ENCODE measurements at places on chromosomes 3 and 15.

GRCh38 chr3:125143538-125143937 lies 69.0 kb downstream of the SLC12A8 start:
- DNase-seq: no peak

- no peak for DNase-seq
Observed at GRCh38 chr3:183188895-183189462, 26.4 kb upstream of the LAMP3 start.

- DNase-seq: no peak
Observed at GRCh38 chr3:148975248-148975647, 16.1 kb upstream of the GYG1 start.

DNA sequence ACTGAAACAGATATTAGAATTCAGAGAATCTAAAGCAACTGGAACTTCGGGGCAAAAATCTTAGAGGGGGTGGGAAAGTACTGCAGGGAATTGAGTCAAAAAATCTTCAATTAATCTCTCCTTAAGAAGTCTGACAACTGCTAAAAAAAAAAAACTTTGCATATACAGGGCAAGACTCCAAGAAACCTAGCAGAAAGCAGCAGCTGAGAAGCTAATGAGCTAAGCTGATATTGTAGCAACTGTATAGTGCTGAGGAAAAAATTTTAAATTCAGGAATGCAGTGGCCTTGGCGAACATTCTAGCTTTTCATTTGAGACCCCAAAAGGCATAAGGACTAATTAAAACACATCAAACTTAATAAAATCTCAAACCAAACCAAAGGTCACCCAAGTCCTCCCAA lies 113.6 kb downstream of the SCAPER start:
- no peak for DNase-seq

- DNase-seq: no peak
Observed at GRCh38 chr15:69298697-69299441, at the start of gene PAQR5. TSS of gene PAQR5 (plus strand) at chr15:69298912. CDS start at chr15:69360081, 61,169 bp downstream.

DNA sequence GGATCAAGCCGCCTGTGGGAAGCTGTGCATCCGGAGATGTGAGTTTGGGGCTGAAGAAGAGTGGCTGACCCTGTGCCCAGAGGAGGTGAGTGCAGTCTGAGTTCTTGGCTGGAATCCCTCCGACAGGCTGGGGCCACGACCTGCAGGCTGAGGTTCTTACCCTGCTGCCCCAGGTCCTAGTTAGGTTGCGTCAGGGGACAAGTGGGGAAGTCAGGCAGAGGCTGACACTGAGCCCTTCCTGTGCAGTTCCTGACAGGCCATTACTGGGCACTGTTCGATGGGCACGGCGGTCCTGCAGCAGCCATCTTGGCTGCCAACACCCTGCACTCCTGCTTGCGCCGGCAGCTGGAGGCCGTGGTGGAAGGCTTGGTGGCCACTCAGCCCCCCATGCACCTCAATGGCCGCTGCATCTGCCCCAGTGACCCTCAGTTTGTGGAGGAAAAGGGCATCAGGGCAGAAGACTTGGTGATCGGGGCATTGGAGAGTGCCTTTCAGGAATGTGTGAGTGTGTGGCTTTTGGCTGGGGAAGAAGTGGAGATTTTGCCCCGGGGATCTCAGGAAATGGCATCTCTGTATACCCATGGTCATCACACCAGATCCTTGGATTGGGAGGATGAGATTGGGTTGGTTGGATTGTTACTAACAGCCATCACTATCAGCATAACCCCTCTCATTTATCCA lies 1.3 kb downstream of the PPM1M start:
- DNase-seq: no peak

DNA sequence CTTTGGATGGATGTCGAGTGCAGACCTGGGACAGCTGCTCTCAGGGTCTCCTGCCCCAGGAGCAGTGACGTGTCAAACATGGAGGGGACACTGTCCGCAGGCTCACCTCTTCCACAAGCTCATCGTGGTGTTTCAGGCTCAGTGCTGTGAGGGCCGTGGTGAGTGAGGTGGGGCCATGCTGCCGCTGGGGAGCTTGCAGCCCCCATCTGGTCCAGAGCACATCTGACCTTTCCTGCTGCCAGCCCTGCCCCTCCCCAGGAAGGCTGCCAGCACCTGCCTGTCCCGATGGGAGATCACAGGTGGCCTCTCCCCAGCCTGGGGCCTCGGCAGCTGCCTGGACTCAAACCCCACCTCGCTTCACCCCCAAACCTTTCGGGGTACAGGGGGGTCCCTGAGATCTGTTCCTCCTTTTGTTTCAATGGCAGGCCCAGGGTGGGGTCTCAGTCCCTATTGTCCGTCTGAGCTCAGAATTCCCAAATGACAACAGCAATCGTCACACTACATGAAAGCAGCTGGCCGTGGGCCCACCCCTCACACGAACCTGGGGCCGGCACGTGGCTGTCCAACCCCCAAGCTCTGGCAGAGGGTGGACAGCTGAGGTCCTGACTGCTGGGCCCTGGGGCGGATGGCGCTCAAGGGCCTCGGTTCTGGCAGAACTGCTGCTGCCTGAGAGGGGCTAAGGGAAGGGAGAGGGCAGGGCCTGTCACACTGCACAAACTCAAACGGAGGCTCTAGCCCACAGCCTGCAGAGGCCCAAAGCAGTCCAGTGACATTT lies 65.0 kb upstream of the RPL32 start:
- no peak for DNase-seq

DNA sequence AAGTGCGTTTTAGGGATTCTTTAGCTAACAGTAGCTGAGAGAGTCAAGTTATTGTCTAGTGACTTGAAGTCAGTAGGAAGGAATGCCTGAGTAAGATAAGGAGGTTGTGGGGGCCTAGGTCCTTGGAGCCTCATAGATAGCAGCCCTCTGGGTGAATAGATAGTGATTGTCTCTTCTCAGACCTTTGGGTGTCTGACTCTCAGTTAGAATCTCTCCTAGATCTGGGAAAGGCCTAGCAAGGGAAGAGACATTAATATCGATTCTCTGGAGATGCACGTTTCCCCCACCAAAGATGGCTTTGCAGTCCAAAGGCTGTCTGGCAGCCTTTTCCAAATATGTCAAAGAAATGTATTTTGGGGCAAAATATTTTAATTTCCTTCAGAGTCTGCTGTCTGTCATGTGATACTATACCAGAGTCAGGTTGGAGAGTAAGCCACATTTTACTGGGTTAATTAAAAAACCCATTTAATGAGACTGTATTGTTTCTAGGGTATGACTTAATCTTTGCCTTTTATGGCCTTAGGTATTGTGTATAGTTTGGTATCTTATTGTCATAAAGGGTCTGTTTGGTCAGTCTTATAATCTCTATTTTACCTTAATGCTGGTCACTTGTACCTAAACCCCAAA lies 92.2 kb downstream of the ST6GAL1 start:
- DNase-seq: no peak

GRCh38 chr3:70716832-70717231 lies 404.4 kb upstream of the MDFIC2 start:
- DNase-seq: no peak

DNA sequence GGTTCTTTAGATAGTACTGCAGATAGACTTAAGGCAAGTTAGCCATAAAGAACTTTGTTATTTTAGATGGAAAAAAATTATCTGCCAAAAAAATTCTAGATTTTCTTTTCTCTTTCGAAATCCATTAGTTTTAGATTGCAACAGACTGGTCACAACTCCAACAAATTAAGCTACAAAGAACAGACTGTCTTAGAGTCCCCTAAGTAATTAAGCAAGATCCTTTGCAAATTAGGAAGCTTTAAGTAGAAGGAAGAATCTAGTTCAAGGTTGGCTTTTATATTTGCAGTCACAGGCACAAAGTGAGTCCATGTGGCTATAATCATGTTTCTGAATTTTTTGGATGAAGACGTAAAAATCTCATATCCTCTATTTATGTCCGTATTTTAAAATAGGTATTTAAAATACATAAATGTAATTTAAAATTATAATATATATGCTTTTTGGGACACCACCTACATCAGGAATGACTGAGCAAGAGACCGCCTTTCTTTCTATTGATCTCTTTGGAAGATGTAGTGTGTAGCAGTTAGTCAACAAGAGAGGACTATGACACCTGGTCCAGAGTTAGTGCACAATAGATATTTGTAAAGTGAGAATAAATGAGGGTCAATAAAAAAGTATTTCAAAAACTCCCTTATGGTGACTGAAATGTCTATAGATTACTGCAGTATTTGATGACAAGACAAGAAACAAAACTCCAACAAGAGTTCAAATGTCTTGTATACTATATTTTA lies 34.4 kb downstream of the TMEM45A start:
- no peak for DNase-seq

DNA sequence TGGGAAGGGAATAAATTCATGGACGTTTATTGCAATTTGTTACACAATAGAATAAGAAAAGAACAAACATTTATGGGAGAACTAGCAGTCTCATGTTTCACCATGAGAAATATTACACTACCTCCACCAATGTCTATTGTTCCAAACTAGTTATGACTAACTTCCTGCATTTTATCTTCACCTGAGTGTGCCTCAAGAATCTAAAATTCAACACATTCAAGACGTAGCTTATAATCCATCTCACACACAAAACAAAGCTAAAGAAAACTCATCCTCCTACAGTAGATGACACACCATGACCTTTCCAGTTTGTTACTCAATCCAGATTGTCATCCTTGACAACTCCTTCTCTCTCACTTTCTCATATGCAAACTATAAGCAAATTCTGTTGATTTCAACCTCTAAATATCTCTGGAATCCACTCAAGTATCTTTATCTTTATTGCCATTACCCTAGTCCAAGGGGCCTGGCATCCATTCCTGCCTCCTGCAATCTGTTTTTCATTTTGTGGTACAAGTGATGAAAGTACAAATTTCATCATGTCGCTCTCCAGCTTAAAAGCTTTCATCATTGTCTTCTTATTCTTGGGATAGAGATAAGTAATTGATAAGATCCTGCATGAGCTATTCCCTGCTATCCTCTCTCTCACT lies 229.9 kb downstream of the NR2F2 start:
- DNase-seq: no peak

DNA sequence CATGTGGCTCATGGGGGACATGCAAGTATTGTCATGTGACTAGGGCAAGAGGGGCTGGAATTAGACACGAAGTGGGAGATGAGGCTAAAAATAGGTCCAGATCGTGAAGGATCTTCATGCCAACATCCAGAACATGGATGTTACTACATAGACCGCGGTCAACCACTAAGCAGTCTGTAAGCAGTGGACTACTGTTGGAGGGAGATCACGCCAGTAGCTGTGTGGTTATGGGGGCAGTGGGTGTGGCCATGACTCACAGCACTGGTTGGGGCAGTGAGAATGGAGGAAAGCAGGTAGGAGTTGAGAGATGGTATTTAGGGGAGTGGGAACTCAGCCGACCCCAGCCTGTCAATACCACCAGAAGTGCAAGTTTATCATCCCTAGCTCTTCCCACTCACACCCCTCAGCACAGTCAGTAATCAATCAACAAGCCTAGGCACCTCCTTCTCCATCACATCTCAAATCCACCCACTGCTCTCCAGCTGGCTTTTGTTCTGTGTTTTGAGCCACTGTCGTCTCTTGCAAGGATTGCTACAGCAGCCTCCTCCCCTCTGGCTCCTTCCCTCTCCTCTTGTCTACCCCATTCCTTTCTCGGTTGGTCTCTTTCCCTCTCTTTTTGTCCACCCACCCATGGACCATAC lies 107.2 kb upstream of the ABHD17C start:
- no peak for DNase-seq

- DNase-seq: no peak
Observed at GRCh38 chr15:60605879-60606307, 127.0 kb upstream of the ICE2 start.

DNA sequence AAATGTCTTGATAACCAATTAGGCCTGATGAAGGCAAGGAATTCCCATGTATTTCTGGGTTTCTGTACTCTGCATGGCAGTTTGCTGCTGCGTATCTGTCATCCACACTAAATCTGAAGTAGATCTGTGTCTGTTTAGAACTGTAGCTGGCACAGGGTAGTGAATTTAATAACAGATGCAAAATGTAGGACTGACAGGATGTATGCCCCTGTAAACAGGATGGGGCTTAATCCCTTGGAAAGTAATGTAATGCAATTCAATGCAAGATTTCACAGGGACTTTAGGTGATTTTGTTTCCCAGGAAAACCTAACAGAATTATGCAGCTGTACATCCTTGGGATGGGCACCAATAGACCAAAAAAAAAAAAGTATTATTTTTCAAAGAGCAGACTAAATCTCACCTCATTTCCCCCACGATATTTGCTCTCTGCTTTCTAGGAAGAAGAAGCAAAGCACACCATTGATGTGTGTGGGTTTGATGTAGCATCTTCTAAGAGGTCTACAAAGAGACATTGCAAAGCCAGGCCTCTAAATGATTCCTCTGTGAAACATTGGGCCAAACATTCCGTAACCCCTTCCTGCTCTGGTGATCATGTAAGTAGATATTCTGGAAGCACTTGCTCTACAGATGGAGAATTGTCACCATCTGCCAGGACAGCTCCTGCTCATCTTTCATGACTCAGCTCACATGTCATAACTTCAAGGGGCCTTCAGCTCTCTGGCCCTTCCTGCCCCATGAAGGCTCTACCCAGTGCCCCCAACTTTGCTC lies 464.3 kb upstream of the RGMA start:
- DNase-seq: no peak

DNA sequence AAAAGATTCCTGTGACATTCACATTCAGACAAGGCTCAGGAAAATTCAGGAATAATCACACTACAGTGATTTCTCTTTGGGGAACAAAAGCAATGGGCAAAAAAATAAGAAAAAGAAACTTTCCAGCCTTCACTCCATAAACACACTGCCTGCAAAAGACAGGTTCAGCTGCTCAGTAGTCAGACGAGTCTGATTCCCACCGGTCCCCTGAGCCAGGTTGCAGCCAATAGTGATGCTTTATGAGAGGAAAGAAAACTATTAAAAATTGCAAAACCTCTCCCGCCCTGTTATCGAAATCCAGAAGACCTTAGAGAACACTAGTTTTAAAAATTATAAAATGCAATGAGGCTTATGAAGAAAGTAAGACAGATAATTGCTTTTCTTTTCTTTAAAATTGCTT lies 8.5 kb downstream of the PLCH1 start:
- no peak for DNase-seq

GRCh38 chr3:71142441-71143161 lies 440.9 kb downstream of the FOXP1 start:
- no peak for DNase-seq

- DNase-seq: no peak
Observed at GRCh38 chr3:125043599-125044151, 12.1 kb downstream of the HEG1 start.

DNA sequence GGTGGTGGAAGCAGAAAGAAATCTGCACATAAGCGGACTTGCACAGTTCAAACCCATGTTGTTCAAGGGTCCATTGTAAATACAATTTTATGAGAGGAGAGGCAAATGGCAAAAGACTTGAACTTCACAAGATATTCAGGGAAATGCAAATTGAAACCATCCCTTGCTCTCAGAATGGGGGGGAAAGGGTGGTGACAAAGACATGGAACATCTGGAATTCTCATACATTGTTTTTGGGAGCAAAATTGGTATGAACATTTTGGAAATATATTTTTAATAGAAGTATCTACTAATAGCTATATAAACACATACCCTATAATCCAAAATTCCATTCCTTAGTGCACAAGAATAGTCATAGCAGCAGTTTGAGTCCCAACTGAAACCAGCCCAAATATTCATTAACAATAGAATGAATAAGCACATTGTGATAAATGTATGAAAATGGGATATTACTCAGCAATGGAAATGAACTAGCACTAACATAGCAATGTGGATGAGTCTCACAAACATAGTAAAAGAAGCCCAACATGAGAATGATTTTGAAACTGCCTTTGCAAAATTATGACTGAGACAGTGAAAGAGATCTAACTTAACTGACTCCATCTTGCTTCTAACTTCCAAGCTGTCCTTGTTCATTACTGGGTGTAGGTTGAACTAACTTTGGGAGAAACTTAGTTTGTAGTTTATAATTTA lies 77.2 kb downstream of the CD200R1L start:
- no peak for DNase-seq
